ENCODE measurements at places on chromosomes 6 and 20.
A peak's percentile ranks its signal among the peaks of the same experiment; 100 is the strongest.

DNA sequence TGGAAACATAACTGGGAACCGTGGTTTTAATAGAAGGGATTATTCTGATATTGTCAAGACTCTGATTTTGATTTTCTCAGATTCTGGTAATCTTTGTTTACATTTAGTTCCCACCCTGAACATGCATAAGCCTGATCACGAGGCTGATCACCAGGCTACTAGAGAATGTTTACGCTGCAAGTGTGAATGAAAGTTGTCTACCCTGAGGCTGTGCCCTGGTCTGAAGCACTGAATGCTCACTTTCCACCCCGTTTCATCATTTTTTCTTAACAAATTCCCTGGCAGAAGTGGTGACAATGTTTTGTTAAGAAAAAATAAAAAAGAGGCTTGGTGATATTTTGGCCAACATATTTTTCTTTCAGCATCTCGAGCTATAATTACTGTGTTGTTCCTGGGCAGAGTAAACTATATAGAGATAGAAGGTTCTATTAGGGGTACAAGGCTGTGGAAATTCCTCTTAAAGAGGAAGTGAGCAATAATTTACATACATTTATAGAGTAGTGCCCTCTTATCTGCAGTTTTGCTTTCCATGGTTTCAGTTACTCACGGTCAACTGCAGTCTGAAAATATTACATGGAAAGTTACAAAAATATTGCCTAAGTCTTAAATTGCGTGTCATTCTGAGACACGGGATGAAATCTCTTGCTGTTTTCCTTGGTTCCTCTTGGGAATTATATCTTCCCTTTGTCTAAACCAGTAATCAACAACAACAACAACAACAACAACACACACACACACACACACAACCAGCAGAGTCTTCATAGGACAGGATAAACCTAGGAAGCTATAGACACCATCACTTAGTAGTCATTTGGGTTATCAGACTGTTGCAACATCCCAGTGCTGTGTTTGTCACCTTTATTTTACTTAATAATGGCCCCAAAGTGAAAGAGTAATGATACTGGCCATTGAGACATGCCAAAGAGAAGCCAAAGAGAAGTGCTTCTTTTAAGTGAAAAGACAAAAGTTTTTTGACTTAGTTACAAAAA is 566.6 kb upstream of the CITED2 start:
- DNase-seq = no peak

- DNase-seq = no peak
Observed at GRCh38 chr20:19830211-19830785, 72.2 kb downstream of the RIN2 start.

- no peak for DNase-seq
Observed at GRCh38 chr20:34124469-34125249, 12.6 kb upstream of the EIF2S2 start.

- no peak for DNase-seq
Observed at GRCh38 chr6:163341224-163342061, 73.1 kb upstream of the QKI start.

DNA sequence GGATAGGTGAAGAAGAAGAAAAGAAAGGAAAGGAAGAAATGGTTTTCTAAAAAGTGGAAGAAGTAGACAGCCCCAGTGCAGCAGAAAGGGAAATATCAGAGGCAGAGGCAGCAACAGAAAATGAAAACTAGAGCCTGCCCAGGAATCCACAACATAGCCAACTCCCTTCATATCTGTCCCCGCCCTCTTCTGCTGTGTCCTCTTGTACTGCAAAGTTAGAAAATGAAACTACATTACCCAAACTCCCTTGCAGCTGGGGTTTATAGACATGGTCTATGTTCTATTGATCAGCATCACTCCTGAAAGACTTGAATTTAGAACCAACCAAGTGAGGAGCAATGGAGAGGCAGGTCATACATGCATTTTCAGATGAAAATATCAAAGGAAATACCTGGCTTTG is 200.5 kb upstream of the PHACTR1 start:
- no peak for DNase-seq

DNA sequence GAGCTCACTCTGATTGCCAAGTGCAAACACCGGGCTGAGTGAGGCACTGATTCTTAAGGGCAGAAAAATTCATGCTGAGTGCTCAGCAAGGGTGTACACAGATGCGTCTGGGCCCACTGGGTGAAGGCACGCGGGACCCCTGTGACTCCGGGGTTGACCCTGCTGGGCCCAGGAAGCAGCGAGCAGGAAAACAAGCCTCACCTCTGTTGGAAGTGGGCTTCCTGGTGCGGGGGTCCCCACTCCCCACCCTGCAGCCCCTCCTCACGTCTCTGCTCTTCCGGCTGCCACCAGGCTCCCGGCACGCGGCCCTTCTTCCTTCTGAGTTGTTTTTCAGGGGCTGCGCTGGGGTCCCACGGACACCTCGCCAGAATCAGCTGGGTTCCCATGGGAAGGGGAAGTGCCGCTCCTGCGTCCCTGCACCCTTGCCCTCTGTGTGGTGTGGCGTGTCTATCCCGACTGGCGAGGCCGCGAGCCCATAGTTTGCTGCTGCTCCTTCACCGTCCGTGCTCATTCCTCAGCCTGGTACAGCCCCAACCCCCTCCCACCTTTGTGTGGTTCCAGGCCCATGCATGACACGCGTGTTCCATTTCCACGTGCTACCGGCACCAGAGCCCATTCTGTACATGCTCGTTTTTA is 80.6 kb upstream of the BHLHE23 start:
- DNase-seq = no peak

DNA sequence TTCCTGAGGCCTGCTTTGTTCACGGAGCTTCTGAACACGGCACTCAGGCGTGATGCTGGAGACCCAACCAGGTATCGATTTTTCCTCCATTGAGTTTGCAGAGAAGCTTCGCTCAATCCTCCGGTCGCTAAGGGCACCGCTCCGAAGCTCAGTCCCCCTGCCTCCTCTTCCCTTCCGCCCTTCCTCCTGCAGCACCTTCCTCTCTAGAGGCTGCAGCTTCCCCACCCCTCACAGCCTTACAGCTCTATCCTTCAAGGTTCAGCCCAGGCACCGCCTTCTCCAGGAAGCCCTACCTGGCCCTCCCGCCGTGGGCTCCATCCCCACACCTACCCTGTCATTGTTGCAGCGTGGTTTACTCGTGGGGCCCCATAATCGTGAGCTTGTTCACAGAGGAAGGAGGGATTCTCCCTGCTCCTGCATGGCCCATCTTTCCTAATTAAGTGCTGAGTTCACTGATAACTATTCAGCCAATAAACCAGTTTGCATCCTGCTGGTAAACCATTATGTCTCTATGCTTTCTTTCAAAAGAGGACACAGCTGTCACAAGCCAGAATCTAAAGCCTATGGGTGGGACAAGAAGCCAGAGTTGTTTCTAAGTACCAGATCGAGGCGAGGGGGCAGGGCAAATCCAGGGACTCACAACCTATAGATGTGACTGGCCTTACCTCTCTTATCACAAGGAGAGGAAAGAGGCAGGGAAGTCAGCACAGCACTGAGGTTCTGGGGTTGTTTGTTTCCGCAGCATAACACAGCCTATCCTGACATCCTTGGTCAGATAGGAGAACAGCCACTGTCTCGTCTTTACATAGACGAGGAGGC is 152.0 kb downstream of the GRM4 start:
- DNase-seq = no peak

GRCh38 chr6:13445005-13445743 is 42.2 kb downstream of the GFOD1 start:
- peak; percentile 48 for DNase-seq

DNA sequence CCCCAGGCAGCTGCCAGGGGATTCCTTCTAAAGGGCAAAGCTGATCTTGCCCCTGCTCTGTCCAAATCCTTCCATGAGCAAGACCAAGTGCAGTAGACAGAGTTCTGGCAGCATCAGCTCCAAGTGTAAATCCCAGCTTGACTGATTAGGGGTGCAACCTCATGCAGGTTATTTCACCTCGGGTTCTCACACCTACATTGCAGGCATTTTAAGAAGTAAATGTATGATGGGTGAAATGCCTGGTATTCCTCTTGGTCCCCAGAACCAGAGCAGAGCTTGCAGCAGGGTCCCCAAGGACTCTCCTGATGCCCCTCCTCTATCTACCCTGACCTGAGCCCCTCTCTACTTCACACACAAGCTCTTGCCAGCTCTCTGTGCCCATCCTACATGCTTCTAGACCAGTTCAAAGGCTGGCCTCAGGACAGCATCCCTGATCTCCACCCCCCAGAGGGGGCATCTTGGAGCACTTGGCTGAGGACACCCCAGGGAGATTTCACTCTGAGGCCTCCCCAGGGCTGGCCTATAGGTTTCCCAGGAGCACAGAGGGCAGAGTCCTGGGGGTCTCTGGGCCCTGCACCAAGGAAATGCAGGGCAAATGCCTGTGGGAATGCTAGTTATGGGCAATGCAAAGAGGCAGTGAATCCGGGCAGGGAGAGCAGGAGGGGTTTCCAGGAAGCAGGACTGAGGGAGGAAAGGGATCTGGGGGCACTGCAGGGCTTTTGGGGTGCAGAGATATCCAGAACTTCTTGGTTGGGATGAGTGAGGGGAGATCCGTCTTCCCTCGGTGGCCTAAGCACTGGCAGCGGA is 1.0 kb downstream of the LZTS3 start:
- no peak for DNase-seq

- no peak for DNase-seq
Observed at GRCh38 chr6:168071620-168072019, 7.4 kb downstream of the FRMD1 start.

DNA sequence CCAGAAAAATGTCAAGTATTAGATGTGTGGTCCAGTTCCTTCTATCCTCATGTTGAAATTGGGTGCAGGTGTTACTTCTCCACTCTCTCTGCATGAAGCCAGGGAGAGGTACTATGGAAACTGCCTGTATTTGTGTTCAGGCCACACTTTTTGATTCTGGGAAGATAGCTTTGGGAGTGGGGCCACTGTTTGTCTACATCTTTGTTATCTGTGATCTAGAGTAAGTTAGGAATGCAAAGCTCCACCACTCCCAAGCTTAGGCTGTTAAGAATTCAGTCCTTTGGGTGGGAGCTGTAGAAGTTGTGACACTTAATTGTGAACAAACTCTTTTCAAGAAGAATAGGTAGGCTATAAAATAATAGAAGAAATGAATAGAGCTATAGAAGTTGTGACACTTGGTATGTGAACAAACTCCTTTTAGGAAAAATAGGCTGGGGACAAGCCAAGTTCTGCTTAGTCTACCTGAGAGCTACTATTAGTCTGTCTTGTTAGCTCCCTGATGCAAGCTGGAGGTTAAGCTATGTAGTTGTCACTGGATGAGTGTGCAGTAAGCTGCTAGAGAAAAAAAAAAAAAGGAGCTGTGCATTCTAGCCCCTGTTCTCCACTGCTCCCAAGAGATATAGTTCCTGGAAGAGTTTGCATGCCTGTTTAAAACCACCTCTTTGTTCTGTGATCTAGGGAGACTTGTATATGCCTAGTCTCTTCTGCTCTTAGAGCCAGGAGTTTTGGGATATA is 7.1 kb upstream of the GFRAL start:
- DNase-seq = no peak

DNA sequence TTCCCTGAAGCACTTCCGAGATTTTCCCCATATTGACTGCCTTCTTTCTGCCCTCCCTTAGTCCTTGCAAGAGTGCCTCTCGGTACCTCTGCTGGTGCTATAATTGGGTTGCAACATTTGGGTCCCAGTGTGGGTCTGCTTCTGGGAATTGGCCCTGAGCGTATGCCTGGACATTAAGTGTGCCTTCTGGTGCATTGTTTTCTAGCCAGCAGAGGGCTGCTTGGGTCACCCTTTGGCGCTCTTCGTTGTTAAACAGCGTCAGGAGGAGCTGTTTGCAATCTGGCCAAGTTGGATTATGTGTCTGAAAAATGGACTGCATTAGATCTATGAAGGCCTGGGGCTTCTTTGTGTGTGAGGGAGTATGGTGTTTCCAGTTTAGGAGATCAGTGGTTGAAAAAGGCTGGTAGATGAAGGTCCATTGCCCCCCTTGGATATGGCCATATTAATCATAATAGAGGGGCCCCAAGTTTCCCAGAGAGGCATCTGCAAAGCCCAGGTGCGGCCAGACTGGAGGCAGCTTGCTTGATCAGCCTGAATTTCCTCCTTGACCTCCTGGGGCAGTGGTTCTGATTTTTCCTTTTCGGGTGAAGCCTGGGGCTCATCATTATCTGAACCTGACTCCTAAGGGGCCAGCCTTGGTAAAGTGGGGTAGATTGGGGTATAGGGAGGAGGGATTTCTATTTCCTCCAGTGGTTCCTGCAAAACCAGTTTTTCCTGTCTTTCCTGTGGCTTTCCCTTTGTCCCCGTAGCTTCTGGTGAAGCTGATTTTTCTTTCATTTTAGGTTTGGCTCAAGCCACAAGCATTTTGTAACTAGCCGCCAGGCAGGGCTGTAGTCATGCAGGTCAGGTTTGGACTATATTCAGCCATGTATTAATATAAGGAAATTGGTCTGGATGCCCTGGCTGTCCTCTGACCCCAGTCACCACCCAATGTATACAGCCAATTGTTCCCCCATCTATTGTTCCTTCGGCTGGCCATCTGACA is 85.4 kb upstream of the GPR6 start:
- no peak for DNase-seq

- DNase-seq = no peak
Observed at GRCh38 chr20:63455568-63455859, 16.9 kb downstream of the KCNQ2 start.

DNA sequence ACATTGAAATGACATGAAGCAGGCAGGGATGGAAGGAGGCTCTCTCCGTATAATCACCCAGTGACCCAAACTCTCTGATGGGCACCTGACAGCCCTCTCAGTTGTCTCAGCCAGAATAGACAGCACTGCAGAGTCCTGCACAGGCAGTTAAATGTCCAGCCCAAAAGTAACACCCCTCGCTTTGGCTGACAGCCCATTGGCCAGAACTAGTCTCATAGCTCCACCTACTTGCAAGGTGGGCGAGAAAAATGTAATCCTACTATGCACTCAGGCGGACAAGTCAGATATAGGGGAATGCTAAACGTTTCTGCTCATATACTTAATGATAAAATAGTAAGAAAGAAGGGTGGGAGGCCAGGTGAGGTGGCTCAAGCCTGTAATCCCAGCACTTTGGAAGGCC is 393.5 kb upstream of the JARID2 start:
- no peak for DNase-seq

Data from NCI-H1092 treated with DMSO at 0.1 percent for 48 hours (cell line).